ENCODE measurements at places on chromosomes 2 and 18. TPM values are rescaled to one million over a fixed set of nuclear protein-coding genes. Genes with fewer than 3 reads are reported as not detected.

DNA sequence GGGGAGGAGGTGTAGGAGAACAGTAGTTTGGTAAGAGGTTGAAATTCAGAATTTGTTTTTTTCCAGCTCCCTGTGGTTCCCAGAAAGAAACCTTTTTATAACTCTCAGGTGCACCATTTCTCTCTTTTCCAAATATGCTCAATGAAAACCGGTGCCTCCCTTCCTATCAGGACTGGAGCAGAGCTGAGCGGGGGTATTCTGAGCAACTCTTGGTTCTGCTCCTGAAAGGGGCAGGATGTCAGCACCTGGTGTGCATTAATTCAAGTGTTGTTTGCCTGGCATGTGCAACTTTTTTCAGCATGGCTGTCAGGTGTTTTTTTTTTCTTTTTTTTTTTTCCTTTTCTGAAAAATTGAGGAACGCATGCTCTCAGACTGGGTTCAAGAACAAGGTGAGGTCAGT is 74.1 kb downstream of the MAPK4 start:
- DNase-seq = no peak

DNA sequence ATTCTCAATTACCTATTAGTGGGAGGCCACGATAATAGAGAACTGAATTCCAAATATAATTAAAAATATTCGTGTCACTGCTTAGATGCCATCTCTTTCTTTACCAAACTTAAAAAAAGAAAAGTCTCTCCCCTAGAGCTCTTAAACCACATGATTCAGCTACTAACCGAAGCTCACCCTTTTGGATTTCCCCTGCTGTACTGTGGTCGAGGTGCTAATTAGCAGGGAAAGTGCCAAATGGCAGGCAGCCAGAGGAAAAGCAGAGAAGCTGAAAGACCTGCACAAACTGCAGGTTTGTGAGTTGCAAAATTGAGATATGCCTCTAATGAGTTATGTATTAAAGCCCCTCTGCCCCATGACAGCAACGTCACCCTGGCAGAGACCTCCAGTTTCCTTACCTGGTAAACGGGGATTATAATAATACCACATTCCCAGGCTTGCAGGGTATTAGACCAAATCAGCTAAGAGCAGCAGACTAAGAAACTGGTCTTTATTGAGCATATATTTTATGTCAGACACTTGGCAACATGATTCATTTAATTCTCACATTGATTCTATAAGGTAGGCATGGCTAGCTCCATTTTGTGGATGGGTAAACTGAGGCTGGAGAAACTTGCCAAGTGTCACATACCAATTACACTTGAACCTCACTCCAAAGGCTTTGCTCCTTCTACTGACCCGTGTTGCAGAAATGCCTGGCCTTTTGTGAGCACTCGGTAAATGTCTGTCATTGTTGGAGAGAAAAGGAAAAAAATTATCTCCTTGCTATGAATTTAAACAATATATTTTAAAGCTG is 259.7 kb downstream of the LPIN1 start:
- DNase-seq = no peak

- no peak for DNase-seq
These were observed 369.6 kb upstream of the NRXN1 start for GRCh38 chr2:51401546-51401945.

GRCh38 chr2:7154656-7155055 is 237.4 kb downstream of the RNF144A start:
- DNase-seq = no peak

- DNase-seq = peak; percentile 8
These were observed 198.5 kb downstream of the FHOD3 start for GRCh38 chr18:36496022-36496421.

GRCh38 chr2:136135921-136136906 is 18.3 kb upstream of the CXCR4 start:
- no peak for DNase-seq

GRCh38 chr2:99698896-99699295 is 209.1 kb upstream of the REV1 start:
- no peak for DNase-seq

- DNase-seq = no peak
These were observed 43.4 kb upstream of the AP1S3 start for GRCh38 chr2:223880796-223881195.

- no peak for DNase-seq
These were observed 29.5 kb upstream of the CHN1 start for GRCh38 chr2:175034716-175035115.

GRCh38 chr2:211216221-211216620 is 659.8 kb downstream of the CPS1 start:
- DNase-seq = no peak

The TRIP12 gene
- 296 TPM for total RNA-seq

The MAP3K19 gene
- not detected for total RNA-seq

The SKOR2 gene
- not detected for total RNA-seq
